Liver (tissue), 10 donors: ENCODE measurements at places on chromosomes 7 and 10.

- no peak for DNase-seq
Observed at GRCh38 chr10:15068802-15069201, 19.8 kb downstream of the ACBD7 start.

DNA sequence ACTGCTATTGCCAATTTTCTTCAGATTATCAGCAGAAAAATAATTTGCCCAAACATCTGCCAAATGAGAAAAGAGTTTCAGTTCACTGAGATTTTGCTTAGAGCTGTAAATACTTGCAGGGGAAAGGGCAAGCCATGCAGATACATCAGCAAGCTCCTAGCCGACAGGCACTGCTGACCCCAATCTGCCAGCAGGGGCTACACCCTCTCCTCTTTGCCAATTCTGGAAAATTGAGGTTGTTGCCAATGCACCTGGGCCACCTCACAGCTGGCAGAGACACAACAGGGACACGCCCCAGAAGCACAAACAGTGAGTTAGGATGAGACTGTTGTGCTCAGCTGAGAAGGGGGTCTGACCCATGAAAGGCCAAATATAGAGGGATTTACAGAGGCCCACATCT lies 129.5 kb upstream of the MYO3A start:
- no peak for DNase-seq

DNA sequence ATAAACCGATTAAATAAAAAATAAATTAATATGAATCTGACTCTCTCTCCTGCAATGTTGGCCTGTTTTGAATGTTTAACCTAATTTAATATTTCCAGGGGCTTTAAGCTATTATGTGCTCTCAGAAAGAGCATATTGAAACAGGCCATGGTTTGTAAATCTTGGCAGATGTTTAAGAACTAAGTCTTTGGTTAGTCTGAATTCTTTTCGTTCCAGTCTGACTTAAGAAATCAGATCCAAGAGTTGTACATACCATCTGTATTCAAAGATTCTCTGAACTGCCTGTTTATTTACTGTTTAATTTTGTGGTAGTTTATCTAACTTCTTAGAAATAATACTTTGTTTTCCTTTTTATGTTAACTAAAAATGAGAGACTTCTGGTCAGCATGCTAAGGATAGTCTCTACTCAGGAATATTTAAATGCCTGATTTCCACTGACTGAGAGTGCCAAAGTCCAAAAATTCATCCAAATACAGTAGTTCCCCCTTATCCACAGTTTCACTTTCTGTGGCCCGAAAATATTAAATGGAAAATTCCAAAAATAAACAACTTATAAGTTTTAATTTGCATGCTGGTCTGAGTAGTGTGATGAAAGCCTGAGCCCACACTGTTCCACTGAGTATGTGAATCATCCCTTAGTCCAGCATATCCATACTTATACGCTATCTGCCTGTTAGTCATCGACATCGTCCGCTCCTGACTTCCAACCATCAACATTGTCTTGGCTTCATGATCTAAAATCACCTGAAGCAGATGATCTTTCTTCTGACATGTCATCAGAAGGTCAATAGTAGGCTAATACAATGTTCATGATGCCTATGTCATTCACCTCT lies 238.1 kb upstream of the CSTF2T start:
- no peak for DNase-seq

- no peak for DNase-seq
Observed at GRCh38 chr7:101507791-101508252, 121.3 kb downstream of the MYL10 start.

DNA sequence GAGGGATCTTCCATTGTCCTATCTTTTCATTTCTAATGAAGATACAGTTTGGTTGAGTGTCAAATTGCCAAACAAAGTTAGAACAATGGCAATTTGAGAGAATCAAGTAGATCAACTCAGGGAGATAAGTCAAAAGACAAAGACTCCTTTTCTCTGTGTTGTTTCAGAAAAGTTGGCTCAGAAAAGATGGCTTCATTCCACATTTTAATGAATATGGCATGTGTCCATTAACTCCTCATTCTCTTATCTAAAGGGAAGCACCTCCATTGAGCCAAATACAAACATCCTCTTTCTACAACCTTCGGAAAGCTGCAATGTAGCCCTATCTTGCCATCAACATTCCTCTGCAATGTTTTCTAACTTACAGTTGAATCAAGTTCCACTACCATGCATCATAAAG lies 939.0 kb upstream of the C7orf33 start:
- no peak for DNase-seq

DNA sequence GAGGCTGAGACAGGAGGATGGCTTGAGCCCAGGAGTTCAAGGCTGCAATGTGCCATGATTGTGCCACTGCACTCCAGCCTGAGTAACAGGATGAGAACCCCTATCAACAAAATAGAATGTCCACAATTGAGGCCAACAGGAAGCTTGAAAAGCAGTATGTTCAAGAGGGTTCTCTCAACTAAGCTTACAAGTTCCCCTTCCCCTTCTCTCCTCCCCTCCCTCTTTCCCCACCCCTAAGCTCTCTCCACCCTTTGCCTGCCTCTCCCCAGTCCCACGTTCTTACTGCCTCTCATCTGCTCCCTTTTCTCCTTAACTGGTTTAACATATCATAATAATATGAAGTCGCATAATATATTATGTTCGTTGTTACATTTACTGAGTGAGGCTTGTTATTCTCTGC lies 35.4 kb downstream of the KIAA1549 start:
- no peak for DNase-seq
